Cortex of kidney (tissue), 1 donor: ENCODE measurements at places on chromosomes 4 and X.

- no peak for DNase-seq
Measured at GRCh38 chr4:134934036-134934808, 732.6 kb upstream of the PABPC4L start.

- no peak for DNase-seq
Measured at GRCh38 chr4:59063015-59063720, 1953.0 kb upstream of the IGFBP7 start.

DNA sequence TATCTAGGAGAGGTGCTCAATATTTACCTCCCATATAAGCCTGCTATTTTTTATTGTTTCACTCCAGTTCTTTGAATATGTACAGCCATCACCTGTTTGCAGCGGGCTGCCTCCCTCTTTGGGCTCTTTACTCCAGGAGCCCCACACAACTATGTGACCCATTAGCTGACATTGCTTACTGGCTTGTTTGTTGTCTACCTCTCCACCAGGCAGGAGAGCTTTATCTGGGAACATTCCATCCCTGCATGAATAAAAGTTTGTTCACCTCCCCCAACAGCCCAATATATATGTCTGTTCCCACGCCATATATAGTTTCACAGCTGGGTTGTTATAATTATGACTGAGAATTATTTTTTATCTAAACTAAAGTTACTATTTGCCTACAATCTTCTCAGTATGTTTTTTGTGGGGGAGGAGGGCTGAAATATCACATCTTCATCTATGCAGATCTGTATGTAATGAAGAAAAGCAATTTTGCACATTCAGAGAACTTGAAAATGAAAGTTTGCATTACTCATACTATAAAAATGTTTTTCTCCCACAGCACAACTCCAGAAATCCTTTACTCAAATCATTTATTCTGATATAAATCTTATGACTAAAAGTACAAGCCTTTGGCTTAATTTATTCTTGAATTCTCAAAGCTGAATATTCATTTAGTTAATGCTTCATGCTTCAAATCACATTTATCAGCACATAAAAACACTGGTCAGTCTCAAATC, 61.2 kb upstream of the DAPP1 start:
- no peak for DNase-seq

- no peak for DNase-seq
Measured at GRCh38 chrX:13364230-13364857, 44.5 kb upstream of the ATXN3L start.

DNA sequence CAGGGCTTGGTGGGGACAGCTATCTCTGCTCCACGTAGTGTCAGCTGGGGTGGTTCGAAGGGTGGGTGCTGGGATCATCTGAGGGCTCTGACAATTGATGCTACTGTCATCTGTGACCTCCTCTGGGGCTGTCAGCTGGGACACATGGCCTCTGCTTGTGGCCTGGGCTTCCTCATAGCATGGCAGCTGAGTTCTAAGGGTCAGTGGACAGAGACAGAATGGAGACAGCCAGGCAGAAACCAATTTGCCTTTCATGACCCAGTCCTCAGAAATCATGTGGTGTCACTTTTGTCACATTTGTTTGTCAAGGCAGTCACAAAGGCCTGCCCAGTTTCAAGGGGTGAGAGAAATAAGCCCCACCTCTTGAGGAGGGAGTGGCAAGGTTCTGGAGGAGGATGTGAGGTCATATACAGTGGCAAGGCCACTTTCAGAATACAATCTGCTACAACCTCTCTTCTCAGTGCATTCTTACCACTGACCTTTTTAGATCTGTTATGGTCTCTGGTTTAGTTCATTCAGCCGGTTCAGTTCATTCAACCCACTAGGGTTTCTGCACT, 103.6 kb upstream of the BCOR start:
- no peak for DNase-seq

DNA sequence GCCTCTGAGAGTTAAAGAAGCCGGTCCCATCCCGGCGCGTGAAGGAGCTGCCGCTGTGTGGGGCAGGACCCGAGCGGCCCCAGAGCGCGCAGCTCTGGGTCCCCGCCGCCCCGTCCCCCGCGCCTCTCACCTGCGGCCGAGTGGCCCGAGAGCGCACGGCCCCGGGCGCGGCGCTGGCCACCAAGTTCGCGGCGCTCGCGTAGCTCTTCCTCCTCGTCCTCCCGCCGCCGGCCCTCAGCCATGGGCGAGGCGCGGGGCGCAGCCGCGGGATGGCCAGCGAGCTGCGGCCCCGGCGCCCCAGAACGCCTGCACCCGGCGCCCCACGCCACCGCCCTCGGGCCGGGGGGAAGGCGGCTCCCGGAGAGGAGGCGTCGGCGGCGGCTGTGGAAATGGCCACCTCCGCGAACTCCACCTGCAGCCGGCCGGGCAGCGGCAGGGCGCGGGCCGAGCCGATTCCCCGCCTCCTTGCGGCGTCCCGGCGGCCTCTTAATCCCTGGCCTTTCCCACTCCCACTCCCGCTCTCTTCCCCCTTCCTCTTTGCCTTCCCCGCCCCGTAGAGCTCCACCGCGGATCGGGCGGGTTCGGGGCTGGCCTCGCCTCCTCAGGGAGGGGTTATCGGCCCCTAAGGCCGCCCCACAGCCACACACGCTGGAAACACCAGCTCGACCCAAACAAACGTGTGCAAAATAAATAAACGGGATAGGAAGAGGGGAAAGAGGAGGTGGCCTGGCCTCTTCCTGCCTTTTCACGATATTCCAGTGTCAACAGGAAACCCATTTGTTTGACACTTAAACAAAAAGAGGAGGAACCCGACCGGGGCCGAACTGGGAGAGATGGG, at the start of gene SH3D19:
SH3D19 (minus strand) TSS at position 495 of the 838 bp plus-strand sequence; CDS start at position 242, 253 bp downstream.
- no peak for DNase-seq

DNA sequence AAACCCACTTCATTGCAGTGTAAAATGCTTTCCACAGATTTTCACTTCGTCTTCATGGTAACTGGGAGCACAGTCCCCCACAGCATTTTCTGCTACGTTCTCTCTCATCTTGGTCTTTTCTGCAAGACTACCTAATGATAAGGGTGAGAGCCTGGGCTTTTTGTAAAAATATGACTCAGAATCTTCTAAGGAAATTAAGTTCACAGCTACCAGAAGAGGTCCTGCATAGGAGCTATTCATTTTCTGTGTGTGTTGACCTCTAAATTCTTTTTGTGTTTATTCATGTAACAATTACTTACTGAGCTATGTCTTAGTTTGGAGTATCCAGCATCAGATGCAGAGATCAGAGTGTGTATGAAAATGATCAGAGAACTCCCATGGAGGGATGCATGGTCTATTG, 192.2 kb downstream of the CPEB2 start:
- no peak for DNase-seq

DNA sequence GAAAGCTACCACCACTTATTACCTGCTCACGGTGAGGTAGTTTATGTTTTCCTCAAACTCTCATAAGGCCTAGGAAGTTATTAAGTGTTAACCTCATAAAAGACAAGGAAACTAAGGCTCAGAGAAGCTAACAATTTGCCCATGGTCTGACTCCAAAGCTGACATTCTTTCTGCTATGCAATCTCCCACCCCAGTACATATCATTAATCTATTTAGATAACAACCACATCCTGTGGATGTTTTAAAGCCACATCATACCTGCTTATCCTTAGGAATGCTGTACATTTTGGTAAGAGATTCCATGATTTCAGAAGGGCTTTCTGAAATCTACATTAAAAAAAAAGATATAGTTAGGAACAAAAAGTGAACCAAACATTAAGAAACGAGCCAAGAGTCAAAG, 55.4 kb downstream of the HUWE1 start:
- DNase-seq: no peak

- DNase-seq: no peak
Measured at GRCh38 chr4:61320631-61321030, 120.5 kb downstream of the ADGRL3 start.

DNA sequence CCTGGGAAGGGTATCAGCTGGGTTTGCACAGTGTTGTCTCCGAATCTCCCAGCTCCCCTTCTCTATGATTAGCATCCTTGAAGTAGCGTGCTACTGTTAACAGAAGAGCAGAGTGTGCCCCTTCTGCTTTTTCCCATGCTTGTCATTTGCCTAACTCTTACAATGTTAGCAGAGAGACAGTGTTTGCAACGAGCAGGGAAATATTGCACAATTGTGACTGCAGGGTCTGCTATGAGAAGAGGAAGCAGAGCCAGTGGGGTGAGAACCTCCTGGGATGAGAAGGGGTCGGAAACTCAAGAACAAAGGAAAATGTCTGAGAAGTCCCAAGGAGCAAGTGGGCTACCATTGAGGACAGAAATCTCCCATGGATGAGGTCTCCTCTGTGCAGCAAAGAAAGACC, 7.8 kb upstream of the CHRNA9 start:
- no peak for DNase-seq

- DNase-seq: no peak
Measured at GRCh38 chr4:111961809-111962208, 183.4 kb upstream of the FAM241A start.

- DNase-seq: no peak
Measured at GRCh38 chr4:167218022-167218608, 16.2 kb downstream of the SPOCK3 start.

GRCh38 chrX:46461660-46462191, 83.5 kb downstream of the ZNF674 start:
- no peak for DNase-seq
